Stimulated activated CD4-positive, alpha-beta T cell treated with anti-CD3 and anti-CD28 coated beads, Interleukin-4, amount 100 ng/mL, for 4 hours (primary cell): ENCODE measurements at places on chromosomes 2 and 18.

DNA sequence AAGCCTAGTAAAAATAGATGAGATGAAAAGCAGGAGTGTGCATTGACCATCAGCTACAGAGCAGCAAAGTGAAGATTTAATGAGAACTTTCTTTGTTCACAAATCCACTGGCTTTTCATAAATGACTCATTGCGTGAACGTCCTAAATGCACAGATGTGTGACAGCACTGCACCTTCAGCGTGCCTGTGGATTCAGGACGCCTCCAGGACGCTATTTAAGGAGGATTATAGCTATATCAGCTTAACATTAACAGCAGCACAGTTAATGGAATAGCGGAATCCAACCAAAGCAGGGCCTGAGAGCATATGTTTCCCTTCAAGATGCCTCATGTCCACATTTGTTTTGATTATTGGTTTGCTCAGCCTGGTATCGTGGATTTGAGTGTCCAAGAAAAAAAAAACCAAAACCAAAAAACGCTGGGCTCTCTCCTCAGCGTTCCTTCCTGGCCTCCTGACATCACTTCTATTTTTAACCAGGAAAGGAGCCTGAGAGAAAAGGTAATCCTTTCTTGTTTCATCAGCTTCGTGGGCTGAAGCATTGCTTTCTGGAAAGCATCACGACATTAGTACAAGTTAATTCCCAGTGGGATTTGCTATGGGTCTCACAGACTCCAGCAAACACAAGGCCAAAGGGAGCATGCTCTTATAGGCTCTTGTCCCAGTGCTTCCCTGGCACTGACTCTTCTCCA lies 447.0 kb upstream of the SMIM21 start:
- DNase-seq, result no peak

DNA sequence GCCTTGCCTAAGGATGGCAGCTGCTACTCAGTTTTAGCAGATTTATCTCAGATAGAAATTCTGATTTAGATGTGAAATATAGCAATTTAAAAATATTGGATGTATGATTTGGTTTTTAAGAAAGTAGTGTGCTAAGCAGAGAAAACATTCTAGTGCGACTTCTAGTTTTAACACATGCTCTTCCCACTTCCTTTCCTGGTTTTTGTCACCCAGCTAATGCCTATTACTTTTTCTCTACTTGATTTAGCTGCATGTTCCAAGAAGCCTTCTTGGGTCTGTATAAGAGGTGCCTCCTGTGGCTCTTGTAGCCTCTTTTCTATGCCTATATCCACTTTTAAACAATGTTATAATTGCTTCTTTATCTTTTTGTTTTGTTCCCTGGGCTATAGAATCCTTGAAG lies 53.0 kb downstream of the GPD2 start:
- DNase-seq, result no peak

DNA sequence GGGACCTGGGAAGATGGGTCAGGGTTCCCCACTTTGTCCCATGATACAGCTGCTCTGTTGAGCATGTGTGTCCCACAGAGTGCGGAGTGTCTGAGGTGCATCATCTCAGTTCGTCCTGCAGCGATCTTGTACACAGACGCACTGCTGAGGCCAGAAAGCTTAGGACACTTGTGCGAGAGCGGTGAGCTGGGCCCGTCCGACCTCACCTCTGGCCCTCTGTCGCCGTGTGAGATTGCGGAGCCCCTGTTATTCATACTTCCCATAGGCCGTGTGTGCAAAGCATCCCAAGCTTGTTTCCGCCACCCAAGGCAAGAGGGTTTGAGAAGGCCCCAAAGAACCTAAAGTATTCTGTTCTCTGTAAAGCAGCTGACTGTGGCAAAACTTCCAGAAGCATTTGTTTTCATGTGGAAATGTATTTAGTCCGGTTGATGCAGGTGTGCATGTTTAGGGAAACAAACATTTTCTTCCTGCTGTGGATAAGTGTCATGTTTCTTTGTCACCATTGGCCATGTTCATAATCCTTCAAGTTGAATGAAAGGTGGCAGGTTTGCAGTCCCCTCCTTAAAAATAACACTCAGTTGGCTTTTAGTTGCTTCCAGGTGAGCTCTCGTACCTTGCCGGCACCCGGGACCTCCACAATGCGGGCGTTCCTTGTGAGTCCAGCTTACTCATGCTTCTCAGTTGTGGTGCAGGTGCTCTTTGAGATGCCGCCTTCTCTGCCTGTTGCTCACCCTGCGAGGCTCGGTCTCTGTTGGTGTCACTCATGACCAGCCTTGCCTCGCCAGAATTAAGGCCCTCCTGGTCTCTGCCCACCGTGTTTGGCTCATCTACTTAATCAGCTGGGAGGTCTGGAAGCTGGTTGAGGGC lies 5.3 kb downstream of the AGAP1 start:
- DNase-seq, result no peak

DNA sequence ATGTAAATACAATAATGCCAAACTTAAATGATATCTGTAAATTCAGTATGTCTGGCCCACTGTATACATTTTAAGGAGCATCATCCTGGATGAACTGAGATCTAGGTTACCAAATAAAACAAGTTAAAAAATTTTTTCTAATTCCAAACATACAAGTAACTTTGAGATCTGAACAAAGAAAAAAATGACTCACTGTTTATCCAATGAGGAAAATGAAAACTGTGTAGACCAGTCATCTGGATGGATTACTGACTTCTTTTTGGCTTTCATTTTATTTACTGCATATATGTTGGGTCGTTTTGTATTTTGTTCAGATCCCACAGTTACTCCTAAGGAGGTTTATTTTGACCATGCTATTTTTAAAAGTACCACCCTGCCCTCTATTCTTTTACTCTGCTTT lies 189.8 kb downstream of the RBM43 start:
- DNase-seq, result no peak

DNA sequence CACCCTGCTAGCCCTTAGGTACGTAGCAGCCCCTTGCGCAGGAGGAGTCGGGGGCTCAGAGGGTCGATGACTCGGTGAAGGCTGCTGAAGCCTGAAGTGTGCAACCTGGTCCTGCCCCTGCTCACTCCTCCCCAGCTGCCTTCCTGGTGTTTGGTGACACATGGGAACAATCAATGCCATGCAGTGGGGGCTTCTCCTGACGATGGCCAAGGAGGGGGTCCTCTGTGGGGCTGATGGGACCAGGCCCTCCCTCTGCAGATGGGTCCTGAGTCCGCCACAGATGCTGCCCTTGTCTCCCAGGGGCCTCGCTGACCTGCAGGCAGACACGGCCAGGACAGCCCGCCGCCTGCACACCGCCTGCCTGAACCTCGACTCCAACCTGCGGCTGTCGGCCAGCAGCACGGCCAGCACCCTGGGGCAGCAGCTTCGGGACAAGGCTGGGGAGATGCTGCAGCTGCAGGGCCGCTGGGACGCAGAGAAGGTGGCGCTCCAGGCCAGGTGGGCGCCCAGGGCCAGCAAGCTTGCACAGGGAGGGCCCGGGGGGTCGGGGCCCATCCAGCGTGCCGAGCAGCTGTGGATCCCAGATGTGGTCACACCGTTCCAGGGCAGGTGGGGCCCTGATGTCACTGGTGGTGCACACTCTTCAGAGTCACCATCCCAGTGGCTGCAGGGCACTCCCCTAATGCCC lies 24.6 kb downstream of the CROCC2 start:
- no peak for DNase-seq

DNA sequence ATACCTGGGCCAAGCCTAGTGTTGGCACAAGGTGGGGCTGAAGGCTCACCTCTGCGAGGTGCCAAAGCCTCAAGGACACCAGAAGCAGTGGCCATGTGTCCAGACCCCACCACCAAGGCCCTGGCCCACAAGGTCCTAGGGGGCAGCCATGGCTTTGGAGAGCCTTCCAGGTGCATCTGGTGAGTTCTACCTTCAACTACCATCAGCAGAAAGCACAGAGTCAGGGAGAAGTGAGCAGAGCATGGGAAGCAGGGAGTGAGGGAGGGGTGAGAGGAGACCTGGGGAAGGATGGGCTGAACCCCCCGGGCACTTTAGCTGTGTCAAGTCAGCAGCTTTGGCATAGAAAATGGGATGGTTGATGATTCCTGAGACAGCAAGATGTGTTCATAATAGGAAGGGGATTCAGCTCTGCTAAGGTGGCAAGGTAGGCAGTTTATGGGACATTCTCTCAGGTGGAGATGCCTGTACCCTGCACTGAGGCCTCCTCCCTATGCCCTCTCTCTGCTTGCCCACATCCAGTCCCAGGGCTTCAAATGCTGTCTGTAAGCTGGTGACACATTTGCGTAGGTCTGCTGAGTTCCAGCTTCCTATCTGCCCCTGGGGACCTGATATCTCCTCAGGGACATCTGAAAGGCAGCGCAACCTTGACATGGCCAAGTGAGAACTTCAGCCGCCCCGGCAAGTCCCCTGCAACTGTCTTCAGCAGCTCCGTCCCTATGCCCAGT lies 83.4 kb upstream of the RGPD5 start:
- DNase-seq, result no peak

DNA sequence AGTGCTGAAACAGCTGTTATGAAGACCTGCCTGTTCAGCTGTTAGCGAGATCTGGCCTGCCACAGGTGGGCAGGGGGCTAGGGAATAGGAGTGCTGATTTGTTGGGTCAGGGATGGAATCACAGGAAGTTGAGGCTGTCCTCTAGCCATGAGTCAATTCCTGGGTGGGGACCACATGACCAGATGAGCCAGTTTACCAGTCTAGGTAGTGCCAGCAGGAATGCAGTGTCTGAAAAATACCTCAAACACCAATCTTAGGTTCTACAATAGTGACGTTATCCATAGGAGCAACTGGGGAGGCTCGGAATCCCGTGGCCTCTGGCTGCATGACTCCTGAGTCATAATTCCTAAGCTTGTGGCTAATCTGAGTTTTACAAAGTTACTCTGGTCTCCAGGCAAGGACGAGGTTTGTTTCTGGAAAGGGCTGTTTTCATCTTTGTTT lies 44.9 kb downstream of the DYSF start:
- no peak for DNase-seq

GRCh38 chr2:16140771-16141640 lies 200.7 kb downstream of the MYCN start:
- no peak for DNase-seq

DNA sequence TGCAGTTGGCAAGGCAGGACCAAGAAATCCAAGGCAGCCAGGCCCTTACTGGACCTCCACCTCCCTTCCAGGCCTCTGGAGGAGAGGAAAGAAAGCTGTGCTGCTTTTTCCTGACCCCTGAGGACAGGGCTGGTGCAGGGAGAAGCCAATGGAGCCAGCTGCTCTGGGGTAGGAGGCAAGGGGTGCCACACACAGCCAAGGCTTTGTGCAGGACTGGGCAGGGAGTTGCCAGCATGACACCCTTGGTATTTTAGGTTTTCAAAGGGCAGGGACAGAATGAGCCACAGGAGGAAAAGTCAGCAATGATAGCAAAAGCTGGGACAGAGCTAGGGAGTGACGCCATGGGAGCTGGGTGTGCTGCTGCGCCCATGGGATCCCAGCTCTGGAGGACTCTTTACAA lies 22.9 kb downstream of the CCT7 start:
- no peak for DNase-seq

- no peak for DNase-seq
Observed at GRCh38 chr2:218161644-218162043, 5.1 kb downstream of the CXCR1 start.

DNA sequence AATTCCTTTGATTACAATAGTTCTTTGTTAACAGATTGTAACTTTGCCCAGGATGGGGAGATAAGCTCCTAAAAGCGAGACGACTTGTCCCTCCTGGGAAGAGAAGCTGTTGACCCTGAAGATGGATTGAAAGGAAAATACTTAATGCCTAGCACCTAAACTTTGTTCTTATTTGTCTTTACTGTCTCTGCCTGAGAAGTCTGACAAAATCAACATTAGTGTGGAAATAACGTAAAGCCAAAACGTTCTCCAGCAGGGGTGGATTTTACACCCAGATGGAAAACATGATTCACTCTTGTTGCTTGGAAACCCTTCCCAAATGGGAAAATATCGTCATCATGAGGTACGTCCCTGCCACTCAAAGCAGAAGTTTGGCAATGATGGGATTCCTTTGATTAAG lies 450.1 kb downstream of the SLC4A3 start:
- no peak for DNase-seq

- no peak for DNase-seq
Observed at GRCh38 chr18:79905389-79905911, 46.0 kb downstream of the SLC66A2 start.

DNA sequence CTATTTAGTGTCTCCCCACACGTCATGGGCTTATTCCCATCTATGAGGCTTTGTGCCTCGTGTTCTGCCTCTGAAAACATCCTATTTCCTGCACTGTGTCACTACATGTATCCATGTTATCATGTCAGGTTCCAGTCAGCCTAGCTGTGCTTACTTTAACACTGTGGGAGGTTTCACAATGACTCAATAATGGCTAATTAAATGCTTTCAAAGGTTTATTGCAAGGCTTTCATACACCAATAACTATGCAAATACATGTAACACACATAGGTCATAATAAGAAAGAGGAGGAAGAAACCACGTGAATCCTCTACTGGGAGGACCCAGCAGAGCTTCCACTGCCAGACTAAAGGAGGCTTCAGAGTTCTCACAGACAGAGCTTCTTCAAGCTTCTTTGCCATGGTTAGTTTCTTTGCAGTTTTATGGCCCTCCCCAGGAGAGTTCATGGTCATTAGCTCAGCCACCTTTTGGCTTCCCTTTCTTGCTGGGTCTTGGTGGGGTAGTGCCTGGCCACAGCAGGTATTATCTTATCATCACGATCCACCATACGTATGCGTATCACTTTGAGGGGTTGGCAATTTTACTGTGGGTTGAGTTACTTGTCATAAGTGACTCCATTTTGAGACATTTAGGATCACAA lies 5.1 kb upstream of the COLEC12 start:
- no peak for DNase-seq

DNA sequence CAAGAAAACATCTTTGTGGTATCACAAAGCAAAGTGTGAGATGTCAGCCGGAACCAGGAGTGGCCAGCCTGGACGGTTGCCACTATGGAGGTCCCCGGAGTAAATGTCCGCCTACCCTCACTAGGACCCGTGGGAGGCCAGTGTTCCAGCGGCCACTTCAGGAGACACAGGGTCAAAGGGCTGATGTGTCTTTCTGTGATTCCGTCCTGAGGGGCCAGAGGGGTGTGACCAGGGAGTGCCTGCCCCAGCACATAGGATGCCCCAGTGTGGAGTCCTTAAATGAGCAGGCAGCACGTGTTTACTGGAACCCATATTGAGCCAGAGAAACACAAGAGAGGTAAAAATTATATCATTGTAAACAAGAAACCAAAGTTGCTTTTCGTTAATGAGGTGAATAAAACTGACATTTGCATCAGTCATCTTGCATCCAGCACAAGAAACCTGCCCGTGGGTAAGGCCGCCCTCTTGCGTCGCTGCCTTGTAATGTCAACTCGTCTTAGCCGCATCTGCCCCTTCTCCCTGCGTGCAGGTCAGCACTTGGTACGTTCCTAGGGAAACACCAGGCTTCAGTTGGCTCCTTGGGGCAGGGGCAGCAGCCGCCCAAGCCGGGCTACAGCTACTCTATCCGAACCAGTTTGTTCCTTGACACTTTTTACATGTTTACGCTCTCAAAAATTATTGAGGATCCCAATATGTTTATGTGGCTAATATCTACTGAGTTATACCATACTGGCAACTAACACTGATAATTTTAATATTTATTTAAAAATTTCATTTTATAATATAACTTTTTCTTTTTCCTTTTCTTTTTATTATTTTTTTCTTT lies 46.7 kb upstream of the LAPTM4A start:
- peak; percentile 69 for DNase-seq
